ENCODE measurements at places on chromosomes 4 and X. TPM values are rescaled to one million over a fixed set of nuclear protein-coding genes. Genes with fewer than 3 reads are reported as not detected.

The CSN2 gene
- total RNA-seq: not detected

- H3K27me3 ChIP-seq: no peaks in the 10 kb centered on the region
- H3K4me1 ChIP-seq: no peaks in the 10 kb centered on the region
- no peak for DNase-seq
- no peaks in the 10 kb centered on the region for H3K36me3 ChIP-seq
- no peak overlapping the region for H3K27ac ChIP-seq
- H3K4me3 ChIP-seq: no peak overlapping the region
Observed at GRCh38 chr4:14196131-14196530, 568.6 kb upstream of the BOD1L1 start.

GRCh38 chrX:122739770-122740169 lies 444.3 kb upstream of the GRIA3 start:
- no peak overlapping the region for H3K27ac ChIP-seq
- H3K4me1 ChIP-seq: no peaks in the 10 kb centered on the region
- DNase-seq: no peak
- no peaks in the 10 kb centered on the region for H3K27me3 ChIP-seq
- no peak overlapping the region for H3K4me3 ChIP-seq

GRCh38 chrX:46864606-46865005 lies 27.8 kb downstream of the RP2 start:
- no peak overlapping the region for H3K27ac ChIP-seq
- no peak for DNase-seq
- H3K4me1 ChIP-seq: no peaks in the 10 kb centered on the region
- H3K36me3 ChIP-seq: no peaks in the 10 kb centered on the region
- H3K27me3 ChIP-seq: no peaks in the 10 kb centered on the region

GRCh38 chrX:133983974-133984845 lies 1.2 kb downstream of the GPC3 start:
- DNase-seq: no peak
- no peak overlapping the region for H3K4me3 ChIP-seq
- H3K4me1 ChIP-seq: no peaks in the 10 kb centered on the region
- peaks cover 3% of the 10 kb centered on the region for H3K27me3 ChIP-seq
- H3K36me3 ChIP-seq: no peaks in the 10 kb centered on the region
- no peak overlapping the region for H3K27ac ChIP-seq

DNA sequence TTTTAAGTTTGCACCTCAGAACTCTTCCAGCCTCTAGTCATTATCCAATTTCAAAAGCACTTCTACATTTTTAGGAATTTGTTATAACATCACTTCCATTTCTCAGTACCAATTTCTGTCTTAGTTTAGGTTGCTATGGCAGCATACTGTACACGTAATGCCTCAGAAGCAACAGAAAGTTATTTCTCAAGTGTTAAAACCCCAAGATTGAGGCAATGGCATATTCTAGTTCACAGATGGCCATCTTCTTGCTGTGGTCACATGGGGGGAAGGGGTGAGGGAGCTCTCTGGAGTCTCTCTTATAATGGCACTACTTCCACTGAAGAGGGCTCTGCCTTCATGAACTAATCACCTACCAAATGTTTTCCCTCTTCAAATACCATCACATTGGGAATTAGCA lies 220.3 kb upstream of the CTSO start:
- H3K36me3 ChIP-seq: no peaks in the 10 kb centered on the region
- no peak overlapping the region for H3K27ac ChIP-seq
- no peak overlapping the region for H3K4me3 ChIP-seq
- no peaks in the 10 kb centered on the region for H3K4me1 ChIP-seq
- no peaks in the 10 kb centered on the region for H3K27me3 ChIP-seq

DNA sequence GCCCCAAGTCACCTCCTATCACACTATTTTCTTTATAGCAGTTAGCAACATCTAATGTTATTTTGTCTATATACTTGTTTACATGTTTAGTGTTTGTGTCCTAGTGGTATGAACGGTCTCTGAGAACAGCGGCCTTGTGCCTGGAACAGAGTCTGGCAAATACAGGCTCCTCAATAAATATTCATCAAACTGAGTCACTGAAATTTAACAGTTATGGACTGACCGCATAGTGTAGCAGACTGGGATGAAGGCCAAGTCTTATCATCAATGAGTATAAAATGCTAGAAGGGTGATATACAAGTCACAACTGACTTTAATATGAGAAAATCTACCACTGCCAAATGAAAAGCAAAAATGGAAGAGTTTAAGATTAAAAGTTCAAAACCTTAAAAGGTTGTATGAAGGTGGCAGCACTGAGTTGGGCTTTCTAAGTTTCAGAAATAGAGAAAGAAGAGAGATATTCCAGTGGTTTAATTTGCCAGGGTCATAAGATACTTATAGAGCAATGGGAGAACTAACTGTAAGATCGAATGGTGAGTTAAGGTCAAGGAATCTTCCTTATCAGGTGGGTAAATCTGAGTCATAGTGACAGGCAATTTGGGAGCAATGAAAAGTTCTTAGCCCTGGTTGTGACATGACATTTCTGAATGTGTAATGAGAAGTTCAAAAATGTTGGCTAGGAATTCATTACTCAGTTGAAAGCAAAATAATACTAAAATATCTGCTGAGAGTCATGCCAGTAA lies 34.9 kb downstream of the ELOVL6 start:
- peaks cover 28% of the 10 kb centered on the region for H3K4me1 ChIP-seq
- H3K4me3 ChIP-seq: no peak overlapping the region
- H3K27ac ChIP-seq: no peak overlapping the region
- no peaks in the 10 kb centered on the region for H3K27me3 ChIP-seq

Measured in CD8-positive, alpha-beta memory T cell (primary cell).